ENCODE measurements at places on chromosomes 5 and 9.

GRCh38 chr5:31738199-31738598 is 99.3 kb downstream of the PDZD2 start:
- DNase-seq: no peak

- DNase-seq: no peak
These were observed 113.1 kb downstream of the DNAH5 start for GRCh38 chr5:13831351-13831750.

- DNase-seq: no peak
These were observed 309.9 kb downstream of the MAT2B start for GRCh38 chr5:163815240-163815791.

GRCh38 chr5:17094830-17095229 is 122.6 kb upstream of the BASP1 start:
- DNase-seq: no peak

DNA sequence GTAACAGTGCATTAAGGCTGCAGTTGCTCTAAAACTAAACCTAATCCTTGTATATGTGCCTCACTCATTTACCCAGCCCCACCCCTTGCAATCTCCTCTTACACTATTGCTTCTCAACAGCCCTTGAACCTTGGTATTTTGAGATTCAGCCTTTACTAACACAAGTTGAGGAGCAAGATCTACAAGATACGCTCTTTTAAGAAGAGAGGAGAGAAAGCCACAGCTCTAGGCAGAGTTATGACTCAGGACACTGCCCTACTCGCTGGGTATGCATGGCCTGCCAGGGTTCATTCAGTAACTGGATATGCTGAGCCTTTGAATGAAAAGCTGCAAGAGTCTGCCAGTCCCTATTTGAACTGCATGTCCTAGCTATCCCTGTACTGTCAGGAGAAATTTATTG is 219.5 kb downstream of the PCSK5 start:
- DNase-seq: no peak

DNA sequence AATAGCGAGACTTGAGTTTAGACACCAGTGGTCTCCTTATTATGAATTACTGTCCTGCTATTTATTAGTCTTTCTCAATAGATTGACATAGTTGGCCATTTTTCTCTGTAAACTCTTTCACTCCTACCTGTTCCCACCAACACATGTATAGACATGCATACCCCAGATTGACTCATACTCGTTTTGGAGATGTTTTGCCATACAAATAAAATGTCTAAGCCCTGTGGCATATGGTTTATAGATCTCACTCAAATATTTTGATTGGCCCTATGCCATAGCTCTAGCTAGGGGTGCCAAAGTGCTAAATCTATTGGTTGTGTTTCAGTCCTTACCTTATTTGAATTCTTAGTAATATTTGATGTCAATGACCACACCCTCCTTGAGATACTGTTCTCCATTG is 42.3 kb downstream of the CAMK4 start:
- DNase-seq: no peak

GRCh38 chr5:159850160-159850559 is 66.1 kb upstream of the ADRA1B start:
- DNase-seq: no peak

DNA sequence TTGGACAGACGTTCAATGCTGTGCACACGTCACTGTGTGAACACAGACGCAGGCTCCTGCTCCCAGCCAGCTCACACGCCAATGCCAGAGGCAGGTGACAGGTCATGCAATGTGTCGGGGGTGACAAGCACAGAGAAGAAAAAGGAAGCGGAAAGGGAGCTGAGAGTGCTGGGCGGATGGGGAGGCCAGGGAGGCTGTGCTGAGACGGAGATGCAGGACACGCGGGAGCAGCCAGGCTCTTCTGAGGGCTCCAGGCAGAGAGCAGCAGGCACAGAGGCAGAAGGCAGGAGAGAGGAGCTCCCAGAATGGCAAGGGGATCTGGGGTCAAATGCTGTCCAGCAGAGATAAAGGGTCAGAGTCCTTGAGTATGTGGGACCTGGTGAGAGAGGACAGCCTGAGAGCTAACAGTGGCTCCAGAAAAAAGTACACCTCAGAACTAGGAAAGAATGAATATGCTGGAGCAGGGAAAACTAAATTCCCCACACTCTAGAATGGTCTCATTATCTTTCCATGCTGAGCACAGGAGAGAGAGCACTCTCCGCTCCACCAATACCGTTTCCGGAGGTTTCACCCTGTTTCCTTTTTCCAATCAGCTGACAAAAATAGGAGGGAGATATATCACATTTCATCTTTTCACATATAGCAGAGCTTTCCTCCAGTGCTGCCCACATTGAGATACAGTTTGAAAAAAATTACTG is 32.8 kb upstream of the NSMF start:
- no peak for DNase-seq

- no peak for DNase-seq
These were observed at the start of gene PCAT7 for GRCh38 chr9:94554439-94555331. Gene PCAT7, plus strand, starts transcription at chr9:94555083.

DNA sequence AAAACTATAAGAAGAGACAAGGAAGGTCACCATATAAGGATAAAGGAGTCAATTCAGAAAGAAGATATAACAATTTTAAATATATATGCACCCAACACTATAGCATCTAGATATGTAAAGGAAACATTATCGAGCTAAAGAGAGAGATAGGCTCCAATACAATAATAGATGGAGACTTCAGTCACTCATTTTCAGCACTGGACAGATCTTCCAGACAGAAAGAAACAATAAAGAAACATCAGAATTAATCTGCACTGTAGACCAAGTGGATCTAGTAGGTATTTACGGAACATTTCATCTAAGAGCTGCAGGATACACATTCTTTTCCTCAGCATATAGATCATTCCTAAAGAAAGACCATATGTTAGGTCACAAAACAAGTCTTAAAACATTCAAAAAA is 463.5 kb downstream of the KCTD16 start:
- no peak for DNase-seq

DNA sequence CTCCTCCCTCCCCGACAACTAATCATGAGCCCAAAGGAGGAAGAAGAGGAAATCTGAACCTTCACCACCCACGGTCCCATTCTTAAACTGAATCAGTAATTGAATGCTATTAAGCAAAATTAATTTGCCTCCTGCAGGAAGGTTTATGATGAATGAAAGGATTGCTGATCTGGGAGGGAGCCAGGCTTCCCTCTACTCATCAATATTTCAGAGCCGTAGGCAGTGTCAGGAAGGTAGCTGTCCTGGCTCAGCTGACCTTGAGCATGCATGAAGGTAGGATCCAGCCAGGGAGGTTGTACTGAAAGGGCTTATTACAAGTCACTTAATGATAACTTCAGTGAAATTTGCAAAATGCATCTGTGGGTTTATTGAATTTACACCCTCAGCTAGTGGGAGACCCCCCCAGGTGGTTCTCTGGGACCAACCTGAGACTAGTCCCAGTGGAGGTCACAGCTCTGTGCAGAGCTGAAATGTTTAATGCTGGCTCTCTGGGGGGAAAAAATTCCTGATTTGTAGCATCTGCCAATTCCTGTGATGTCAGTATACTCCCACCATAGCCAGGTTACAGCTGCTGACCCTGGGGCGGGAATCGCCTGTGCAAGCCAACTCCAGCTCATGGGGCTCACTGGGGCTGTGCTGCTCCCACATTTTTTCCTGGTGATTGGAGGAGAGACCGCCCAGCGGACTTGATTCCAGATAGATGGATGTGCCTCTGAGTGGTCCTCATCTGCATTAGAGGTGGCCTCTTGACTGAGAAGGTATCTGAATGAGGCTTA is 47.9 kb upstream of the NCS1 start:
- DNase-seq: no peak

GRCh38 chr9:84404095-84404686 is 63.6 kb upstream of the SLC28A3 start:
- DNase-seq: no peak

DNA sequence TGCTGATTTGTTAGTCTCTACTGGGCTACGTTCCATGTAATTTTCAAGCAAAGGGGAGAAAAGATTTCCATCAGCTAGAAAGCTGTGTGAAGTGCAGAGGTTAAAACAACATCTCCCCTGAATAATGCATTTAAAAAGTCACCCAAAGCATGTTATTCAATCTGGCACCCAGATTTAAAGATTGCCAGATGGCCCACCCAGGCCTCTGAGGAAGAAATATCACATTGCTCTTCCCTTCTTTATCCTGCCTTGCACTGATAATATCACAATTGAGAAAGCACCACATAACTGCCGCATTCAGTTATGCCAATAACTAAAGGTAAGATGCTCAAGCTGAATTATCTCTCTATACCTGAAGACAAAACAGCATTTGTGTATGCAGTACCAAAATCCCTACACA is 119.4 kb upstream of the PUM3 start:
- DNase-seq: no peak
